ENCODE measurements at places on chromosomes 1 and 21. TPM values are rescaled to one million over a fixed set of nuclear protein-coding genes. Genes with fewer than 3 reads are reported as not detected.

DNA sequence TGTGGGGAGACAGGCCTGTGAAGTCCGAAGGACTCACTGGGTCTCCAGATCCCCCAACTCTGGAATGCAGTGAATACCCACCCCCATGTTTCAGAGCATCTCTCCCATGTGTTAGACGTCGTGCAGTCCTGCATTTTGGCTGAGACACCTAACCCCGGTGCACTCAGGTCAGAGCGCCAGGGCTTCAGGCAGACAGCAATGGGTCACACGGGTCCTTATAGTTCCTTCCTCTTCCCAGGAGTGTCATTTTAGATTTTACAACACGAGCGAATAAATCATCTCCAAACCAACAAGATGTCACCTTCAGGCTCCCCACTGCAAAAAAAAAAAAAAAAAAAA is 5.1 kb downstream of the PRRX1 start:
- no peak for DNase-seq
- H3K36me3 ChIP-seq = peaks cover 6% of the 10 kb centered on the region
- H3K4me1 ChIP-seq = peaks cover 42% of the 10 kb centered on the region
- peaks cover 100% of the 10 kb centered on the region for H3K27me3 ChIP-seq
- H3K27ac ChIP-seq = no peak overlapping the region
- H3K4me3 ChIP-seq = no peak overlapping the region

DNA sequence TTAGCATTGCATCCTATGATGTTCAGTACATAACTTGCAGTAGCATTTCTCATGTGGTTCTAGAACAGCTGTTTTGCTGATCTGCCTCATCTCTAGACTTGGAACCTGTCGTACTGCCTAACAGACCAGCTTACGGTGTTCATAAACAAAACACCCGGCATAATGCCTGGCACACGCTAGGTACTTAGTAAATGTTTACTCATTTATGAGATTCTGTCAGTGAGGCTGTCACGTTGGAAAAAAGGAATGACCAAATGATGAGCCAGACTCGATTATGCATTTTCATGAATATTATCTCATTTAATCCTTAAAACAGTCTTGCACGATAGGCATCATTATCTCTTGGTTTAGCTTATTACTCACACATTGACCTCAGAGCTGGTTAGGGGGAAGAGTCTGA is 46.4 kb downstream of the CACHD1 start:
- H3K27me3 ChIP-seq = no peaks in the 10 kb centered on the region
- no peak overlapping the region for H3K4me3 ChIP-seq
- peaks cover 61% of the 10 kb centered on the region for H3K4me1 ChIP-seq
- no peak overlapping the region for H3K27ac ChIP-seq
- DNase-seq = no peak

GRCh38 chr1:20405893-20406604 is 80.0 kb downstream of the CAMK2N1 start:
- H3K36me3 ChIP-seq = no peaks in the 10 kb centered on the region
- no peaks in the 10 kb centered on the region for H3K4me1 ChIP-seq
- H3K27me3 ChIP-seq = peaks cover 61% of the 10 kb centered on the region

C4BPB gene
- total RNA-seq = not detected

DNA sequence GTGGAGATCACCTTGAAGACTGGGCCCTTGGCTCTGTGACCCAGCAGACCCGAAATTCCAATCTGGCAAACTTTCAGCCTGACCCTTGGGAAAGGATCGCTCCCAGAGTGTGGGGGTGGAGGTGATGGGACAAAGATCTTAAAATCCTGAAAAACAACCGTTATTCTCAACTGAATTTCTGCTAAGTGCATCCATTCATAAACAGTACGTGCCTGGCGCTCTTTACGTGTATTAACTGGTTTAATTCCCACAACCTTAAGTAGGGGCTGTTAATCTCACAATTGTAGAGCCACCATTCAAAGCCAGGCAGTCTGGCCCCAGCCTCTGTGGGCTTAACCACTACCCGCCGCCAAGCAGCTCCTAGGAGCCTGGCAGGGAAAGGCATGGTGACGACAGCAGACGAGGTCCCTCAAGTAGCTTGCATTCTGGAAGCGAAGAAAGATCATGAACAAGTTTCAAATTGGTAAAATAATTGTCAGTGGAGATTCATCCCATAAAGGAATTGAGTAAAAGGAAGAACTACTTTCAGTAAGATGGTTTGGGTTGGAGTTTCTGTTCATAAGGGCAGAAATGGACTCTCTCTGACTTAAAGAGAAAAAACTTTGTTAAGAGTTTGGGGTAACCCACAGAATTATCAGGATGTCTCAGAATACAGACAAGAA is 11.4 kb upstream of the RGS16 start:
- peaks cover 4% of the 10 kb centered on the region for H3K36me3 ChIP-seq
- peak overlapping the region; percentile 37 for H3K27ac ChIP-seq
- no peak for DNase-seq
- peaks cover 72% of the 10 kb centered on the region for H3K4me1 ChIP-seq

- peaks cover 5% of the 10 kb centered on the region for H3K36me3 ChIP-seq
- no peak overlapping the region for H3K4me3 ChIP-seq
- H3K27ac ChIP-seq = no peak overlapping the region
- H3K4me1 ChIP-seq = peaks cover 5% of the 10 kb centered on the region
- no peak for DNase-seq
- no peaks in the 10 kb centered on the region for H3K27me3 ChIP-seq
Measured at GRCh38 chr1:75475696-75476095, 135.2 kb downstream of the SLC44A5 start.

LRRC38 gene
- total RNA-seq = not detected

DNA sequence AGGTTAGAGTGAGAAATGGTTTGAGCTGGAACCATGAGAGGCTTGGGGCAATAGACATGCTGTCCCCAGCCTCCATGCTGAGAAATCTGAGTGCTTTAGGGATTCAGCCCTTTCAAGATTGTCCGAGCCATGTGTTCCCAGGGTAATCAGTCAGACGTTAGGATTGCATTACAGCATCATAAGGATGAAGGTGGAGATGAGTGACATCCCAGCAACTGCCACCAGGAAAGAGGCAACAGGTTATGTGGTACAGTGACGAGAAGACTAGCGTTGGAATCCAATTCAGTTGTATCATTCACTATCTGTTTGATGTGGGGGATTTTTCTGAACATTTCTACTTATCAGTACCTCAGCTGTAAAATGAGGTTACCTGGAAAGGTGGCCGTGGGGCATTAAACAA is 1.7 kb downstream of the CAMK1G start:
- H3K27me3 ChIP-seq = peaks cover under 1% of the 10 kb centered on the region
- no peak for DNase-seq
- H3K27ac ChIP-seq = no peak overlapping the region
- H3K36me3 ChIP-seq = no peaks in the 10 kb centered on the region

WNT4 gene
- total RNA-seq = 0.16 TPM

- peak overlapping the region; percentile 86 for H3K27ac ChIP-seq
- H3K4me3 ChIP-seq = no peak overlapping the region
- H3K27me3 ChIP-seq = peaks cover 27% of the 10 kb centered on the region
- H3K4me1 ChIP-seq = peaks cover 13% of the 10 kb centered on the region
- no peaks in the 10 kb centered on the region for H3K36me3 ChIP-seq
Measured at GRCh38 chr21:45374826-45375455, 30.0 kb upstream of the COL18A1 start.

- H3K4me3 ChIP-seq = no peak overlapping the region
- no peak overlapping the region for H3K27ac ChIP-seq
- no peaks in the 10 kb centered on the region for H3K27me3 ChIP-seq
- no peak for DNase-seq
Measured at GRCh38 chr1:46691997-46692790, 20.5 kb downstream of the TEX38 start.

- no peaks in the 10 kb centered on the region for H3K4me1 ChIP-seq
- no peaks in the 10 kb centered on the region for H3K36me3 ChIP-seq
- no peaks in the 10 kb centered on the region for H3K27me3 ChIP-seq
- DNase-seq = no peak
Measured at GRCh38 chr1:91847851-91848250, 38.1 kb downstream of the TGFBR3 start.

- H3K36me3 ChIP-seq = no peaks in the 10 kb centered on the region
- no peak for DNase-seq
Measured at GRCh38 chr1:175763797-175764196, 20.4 kb upstream of the TNR start.

- peaks cover 4% of the 10 kb centered on the region for H3K4me1 ChIP-seq
- H3K36me3 ChIP-seq = peaks cover 13% of the 10 kb centered on the region
- no peak overlapping the region for H3K4me3 ChIP-seq
- no peak for DNase-seq
Measured at GRCh38 chr21:42006765-42007164, 3.4 kb downstream of the ZBTB21 start.

GRCh38 chr1:210600421-210601159 is 271.9 kb downstream of the HHAT start:
- H3K4me3 ChIP-seq = no peak overlapping the region
- H3K4me1 ChIP-seq = peaks cover 9% of the 10 kb centered on the region
- H3K36me3 ChIP-seq = no peaks in the 10 kb centered on the region
- no peaks in the 10 kb centered on the region for H3K27me3 ChIP-seq
- no peak overlapping the region for H3K27ac ChIP-seq

- no peak for DNase-seq
- H3K4me1 ChIP-seq = no peaks in the 10 kb centered on the region
Measured at GRCh38 chr1:110488867-110489266, 30.1 kb downstream of the KCNA10 start.
